ENCODE measurements at places on chromosomes 12 and 14.

DNA sequence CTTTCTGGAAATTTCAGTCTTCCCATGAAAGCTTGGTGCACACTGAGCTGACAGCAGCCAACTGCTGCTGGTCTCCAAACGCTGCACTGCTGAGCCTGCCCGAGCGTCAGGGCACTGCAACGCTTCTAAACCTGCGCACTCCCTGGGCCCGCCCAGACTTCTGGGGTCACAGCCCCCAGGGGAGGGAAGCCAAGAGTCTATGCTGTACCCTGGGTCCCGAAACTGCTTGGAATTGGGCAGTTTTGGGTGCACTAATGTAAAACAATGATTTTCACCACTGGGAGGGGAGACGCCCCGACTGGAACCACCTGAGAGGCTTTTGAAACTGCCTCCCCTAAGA, 32.0 kb downstream of the CCDC92 start:
- DNase-seq = no peak

- no peak for DNase-seq
These were observed 528.2 kb downstream of the MED13L start for GRCh38 chr12:115749071-115749841.

DNA sequence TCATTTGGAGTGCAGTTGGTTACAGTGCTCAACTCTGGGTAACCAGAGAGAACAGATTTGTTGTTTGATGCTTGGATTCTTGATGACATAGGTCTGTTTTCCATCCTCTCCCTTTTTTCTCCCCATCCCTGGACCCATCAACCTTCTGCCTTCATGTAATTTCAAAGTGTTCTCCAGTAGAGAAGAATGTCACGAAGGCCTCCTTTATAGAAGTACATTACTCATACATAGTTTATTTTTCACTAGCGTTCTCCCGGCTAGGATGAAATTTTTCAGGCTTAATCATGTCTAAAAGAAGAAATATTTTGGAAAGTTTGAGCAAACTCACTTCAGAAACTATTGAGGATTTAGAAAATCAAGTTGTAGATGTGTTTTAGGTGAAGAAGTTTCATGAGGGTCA, 20.9 kb upstream of the APPL2 start:
- DNase-seq = no peak

DNA sequence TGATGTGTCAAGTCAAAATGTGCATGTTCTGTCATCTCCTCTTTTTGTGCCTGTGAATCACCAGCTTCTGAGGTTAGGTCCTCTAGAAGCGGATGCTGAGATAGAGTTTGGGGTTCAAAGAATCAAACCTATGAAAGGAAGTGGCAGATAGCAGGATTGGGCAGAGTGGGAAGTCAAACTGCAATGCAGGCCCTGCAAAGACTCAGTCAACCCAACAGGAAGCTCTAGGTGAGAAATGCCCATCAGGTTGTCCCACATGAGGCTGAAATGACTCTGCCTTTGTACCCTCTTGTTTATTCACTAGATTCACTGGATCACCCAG, 4.5 kb upstream of the MIA2 start:
- DNase-seq = no peak

DNA sequence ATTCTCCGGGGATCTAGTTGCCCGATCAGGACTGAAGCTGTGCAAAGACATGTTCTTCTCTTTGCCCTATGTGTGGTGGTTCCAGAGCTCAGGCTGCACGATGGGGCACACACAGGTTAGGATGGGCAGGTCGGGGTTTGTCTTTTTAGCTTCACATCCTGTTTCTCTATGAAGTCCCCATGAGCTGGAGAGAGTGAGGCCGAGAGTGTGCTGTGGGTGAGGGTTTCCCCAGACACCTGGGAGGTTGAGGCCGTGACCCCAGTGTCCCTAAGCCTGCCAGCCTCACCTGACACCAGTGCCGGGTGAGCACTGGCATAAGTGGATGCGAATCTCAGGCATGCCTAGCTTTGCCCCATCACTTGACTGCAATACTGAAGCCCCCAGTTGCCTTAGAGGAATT, 32.9 kb upstream of the IGF1 start:
- DNase-seq = no peak

- DNase-seq = no peak
These were observed 36.5 kb downstream of the CIT start for GRCh38 chr12:119840582-119840981.

GRCh38 chr12:104460041-104460719, 3.4 kb downstream of the CHST11 start:
- no peak for DNase-seq

DNA sequence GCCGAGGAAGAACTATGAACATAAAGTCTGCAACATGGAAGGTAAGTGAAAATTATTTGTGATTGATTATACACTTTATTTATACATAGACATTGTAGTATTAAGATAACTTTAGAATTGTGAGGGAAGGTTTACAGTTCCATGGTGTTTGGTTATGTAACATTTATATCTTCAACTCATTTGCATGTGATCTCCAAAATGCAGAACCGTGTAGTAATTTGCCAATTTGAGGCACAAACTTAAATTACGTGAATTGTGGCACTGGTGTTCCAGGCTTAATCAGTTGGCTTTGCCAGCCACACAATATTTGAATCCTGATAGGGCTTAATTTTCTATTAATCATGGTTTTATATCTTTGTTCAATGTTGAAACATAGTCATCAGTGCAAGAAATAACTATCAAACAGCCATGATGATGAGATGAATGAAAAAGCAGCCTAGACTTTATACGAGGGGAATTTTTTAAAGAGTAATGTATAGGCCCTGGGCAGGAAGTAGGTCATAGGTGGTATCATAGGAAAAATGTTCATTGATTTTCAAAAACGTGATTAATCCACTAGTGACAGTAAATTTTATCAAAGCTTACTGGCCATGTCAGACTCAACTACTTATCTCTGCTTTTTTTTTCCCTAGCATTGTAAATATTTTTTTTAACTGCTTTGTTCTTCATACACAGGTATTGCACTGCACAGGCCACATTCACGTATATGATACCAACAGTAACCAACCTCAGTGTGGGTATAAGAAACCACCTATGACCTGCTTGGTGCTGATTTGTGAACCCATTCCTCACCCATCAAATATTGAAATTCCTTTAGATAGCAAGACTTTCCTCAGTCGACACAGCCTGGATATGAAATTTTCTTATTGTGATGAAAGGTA, 31.7 kb downstream of the HIF1A start:
- no peak for DNase-seq

DNA sequence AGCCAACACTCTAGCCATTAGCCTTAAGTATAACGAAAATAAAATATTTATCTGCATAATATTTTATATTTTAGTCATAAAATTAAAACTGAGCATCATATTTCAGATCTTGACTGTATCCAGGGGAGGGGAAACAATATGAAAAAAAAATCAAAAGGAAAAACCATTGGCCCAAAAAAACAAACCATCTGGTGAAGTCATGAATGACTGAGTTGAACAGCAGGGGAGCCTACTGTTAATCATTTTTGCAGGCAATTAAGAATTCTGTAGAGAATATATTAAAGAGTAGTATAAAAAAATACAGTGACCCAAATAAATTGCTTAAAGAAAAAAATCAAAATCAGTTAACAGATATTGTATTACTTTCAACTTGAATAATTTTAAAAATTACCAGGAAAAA, 224.8 kb downstream of the C12orf50 start:
- no peak for DNase-seq

DNA sequence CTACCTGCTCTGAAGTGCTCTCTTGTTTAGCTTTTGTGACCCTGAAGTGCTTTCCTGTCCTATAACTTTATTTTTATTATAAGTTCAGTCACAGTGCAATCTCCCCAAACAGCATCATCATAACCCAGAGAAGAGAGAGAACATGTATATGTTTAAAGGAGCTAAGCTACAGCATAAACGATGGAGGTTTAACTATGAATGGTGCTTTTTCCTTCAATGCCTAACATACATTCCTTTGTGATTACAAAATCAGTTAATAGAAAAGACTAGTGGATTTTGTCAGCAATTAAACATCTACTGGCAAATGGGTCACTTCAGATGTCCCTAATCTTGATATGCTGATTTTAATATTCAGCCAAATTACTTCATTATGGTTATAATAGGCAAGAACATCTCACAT, 46.4 kb downstream of the ZFYVE21 start:
- DNase-seq = no peak

- no peak for DNase-seq
These were observed 79.7 kb upstream of the CCND2 start for GRCh38 chr12:4193821-4194220.

- DNase-seq = no peak
These were observed 21.0 kb downstream of the PIGH start for GRCh38 chr14:67579040-67579439.

DNA sequence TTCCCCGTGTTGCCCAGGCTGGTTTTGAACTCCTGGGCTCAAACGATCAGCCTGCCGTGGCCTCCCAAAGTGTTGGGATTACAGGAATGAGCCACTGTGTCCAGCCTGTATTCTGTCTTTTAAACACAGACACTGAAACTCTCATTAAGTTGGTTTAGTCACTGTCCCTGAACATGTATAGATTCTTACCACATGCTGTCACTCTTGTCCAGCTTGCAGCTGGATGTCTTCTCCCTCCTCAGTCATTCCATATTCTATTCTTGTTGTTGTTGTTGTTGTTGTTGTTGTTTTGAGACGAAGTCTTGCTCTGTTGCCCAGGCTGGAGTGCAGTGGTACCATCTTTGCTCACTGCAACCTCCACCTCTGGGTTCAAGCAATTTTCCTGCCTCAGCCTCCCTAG, 12.3 kb upstream of the ATP5MC2 start:
- no peak for DNase-seq

GRCh38 chr12:58309806-58310205, 368.4 kb downstream of the ATP23 start:
- DNase-seq = no peak

DNA sequence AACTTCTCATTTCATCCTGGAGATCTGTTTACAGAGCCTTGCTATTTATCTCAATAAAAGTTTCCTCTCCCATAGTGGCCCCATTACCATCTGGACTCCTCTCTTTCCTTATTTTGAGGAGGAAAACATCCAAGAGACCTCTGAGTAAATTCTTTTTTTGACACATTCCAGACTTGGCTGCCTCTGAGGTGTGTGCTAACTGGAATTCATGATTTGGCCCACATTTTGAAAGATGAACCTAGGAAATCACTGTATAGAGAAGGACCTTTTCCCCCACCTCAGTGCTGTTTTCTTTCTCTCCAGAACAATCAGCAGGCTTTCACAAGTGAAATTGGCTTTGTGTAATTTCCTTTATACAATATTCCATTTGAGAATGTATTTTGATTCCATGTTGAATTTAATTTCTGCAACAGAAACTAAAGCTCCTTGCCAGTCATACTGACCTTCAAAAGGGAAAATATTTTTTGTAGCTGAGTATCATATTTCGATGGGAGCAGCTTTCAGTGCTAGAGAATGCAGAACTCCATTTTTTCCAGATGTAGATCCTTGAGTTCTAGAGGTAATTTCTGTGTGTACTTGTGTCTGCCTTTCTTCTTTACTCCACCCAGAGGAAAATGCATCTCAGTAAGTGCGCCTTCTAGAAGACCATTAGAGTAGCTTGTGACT, 244.9 kb upstream of the RGS6 start:
- DNase-seq = no peak

GRCh38 chr12:8904665-8905064, 9.6 kb upstream of the PHC1 start:
- no peak for DNase-seq

GRCh38 chr12:55979069-55979468, 5.2 kb downstream of the RAB5B start:
- DNase-seq = no peak
